Aorta (tissue), 5 donors: ENCODE measurements at places on chromosomes 1 and 21. TPM values are rescaled to one million over a fixed set of nuclear protein-coding genes. Genes with fewer than 3 reads are reported as not detected.

Gene MRPL39
- total RNA-seq, result 15.8 TPM

DNA sequence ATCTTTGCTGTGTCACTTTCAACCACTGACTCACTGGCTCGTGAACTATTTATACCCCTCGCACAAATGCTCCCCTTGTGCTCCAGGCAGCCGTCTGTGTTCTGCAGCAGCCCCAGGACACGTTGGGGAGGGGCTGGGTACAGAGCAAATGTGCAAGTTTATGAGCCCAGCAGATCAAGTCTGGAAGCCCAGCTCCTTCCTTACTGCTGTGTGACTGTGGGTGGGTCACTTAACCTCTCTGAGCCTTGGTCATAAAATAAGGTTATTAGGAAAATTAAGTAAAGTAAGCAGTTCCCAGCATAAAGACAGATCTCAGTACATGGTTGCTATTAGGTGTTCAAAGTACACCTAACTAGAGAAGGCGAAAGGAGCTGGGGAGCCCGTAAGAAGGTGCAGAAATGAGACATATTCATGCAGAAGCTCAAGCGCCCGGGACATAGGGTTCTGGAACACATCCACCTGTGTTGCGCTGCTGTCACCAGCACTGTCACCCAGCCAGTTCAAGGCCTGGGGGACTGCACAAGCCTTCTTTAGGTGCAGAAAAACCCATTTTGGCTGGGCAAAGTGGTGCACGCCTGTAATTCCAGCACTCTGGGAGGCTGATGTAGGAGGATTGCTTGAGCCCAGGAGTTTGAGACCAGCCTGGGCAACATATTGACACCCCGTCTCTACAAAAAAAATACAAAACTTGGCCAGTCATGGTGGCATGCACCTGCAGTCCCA, 13.8 kb downstream of the EFHD2 start:
- H3K4me1 ChIP-seq, result no peaks in the 10 kb centered on the region
- H3K27ac ChIP-seq, result no peak overlapping the region
- no peak for DNase-seq
- no peaks in the 10 kb centered on the region for H3K36me3 ChIP-seq
- no peaks in the 10 kb centered on the region for H3K27me3 ChIP-seq
- H3K4me3 ChIP-seq, result no peak overlapping the region

DNA sequence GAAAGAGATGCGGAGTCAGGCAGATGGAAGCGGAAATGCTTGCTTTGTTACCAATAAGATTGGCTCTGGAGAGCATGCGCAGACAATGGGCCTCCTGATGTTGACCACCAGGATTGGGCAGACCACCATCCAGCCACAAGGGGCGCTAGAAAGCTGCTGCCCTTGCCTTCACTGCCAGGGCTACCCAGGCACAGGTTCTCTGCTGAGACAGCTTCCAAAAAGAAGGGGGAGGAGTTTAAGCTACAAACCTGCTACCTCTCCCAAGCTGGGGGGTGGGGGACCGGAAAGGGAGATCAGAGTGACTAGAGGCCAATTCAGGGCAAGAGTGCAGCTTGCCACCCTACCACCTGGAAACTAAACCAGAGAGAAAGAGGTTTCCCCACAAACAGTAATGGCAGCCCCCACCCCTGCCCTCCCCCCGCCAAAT, 369.7 kb downstream of the RRAGC start:
- DNase-seq, result no peak
- H3K4me1 ChIP-seq, result no peaks in the 10 kb centered on the region
- no peak overlapping the region for H3K4me3 ChIP-seq

DNA sequence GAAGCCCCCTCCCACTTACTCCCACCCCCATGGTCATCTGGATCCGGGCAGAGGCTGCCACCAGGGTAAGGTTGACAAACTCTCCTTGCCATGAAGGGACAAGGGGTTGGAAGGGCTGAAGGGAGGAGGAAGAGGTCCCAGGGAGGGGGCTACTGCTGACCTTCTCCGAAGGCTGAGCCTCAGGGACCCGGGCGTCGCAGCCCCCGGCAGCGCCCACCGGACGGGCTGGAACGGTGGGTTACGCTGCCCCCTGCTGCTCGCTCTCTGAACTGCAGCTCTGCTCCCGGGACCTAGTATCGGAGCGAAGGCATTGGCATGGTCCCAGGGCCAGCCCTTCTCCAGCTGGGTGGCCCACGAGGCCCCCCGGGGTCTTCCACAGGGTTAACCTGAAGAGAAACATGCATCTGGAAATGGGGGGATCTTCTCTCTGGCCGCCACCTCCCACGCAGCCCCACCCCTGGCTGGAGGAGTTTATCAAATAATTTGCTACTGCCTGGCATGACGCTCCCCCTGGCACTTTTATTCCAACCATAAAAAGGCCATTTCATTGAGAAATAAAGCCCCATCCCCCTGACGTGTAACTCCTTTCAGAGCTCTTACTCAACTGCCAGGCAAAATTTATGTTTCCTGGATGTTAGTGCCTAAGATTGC, 70.4 kb upstream of the TARDBP start:
- no peaks in the 10 kb centered on the region for H3K4me1 ChIP-seq
- no peak overlapping the region for H3K27ac ChIP-seq
- H3K4me3 ChIP-seq, result no peak overlapping the region
- peak; percentile 89 for DNase-seq
- no peaks in the 10 kb centered on the region for H3K27me3 ChIP-seq

DNA sequence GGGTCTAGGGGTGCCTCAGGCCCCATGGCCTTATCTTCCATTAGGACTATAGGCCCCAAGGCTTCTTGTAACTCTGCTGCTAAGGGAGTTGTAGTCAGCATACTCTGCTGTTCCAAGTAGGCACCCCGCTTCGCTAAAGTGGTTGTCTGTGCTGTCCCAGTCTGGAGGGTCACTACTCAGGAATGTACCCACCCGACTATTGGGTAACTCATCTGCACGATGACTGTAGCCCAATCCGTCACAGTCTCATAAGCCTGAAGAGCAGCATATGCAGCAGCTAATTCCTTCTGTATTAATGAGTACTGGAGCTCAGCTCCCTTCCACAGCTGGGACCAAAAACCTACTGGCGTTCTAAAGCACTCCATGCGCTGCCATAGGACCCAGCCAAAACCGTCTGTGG, 111.0 kb downstream of the GDAP2 start:
- no peak overlapping the region for H3K4me3 ChIP-seq
- H3K4me1 ChIP-seq, result peaks cover 3% of the 10 kb centered on the region
- H3K27me3 ChIP-seq, result no peaks in the 10 kb centered on the region
- no peak for DNase-seq
- no peak overlapping the region for H3K27ac ChIP-seq

Gene C1orf87
- 0.51 TPM for total RNA-seq

Gene NCMAP
- 0.62 TPM for total RNA-seq

Gene BARHL2
- not detected for total RNA-seq

GRCh38 chr1:9135073-9135836, 6.4 kb upstream of the GPR157 start:
- H3K4me1 ChIP-seq, result no peaks in the 10 kb centered on the region
- H3K27ac ChIP-seq, result no peak overlapping the region
- peak; percentile 62 for DNase-seq

Gene GNPAT
- total RNA-seq, result 36.6 TPM

DNA sequence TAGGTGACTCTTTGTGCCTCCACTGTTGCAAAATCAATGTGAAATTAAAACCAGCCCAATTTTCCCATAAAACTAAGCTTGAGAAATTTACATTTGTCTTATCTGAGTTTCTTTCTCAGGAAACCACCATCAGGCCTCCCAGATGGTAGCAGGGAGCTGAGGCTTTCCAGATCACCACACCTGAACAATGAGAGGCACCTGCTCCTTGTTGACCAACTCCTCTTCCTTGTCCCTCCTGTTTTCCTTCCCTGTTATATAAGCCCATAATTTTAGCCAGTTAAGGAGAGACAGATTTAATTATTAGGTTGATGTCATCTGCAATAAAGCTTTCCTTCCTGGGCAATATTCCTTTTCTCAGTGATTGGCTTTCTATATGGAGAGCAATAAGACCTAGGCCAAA, 32.0 kb upstream of the C1orf185 start:
- no peaks in the 10 kb centered on the region for H3K36me3 ChIP-seq
- no peaks in the 10 kb centered on the region for H3K4me1 ChIP-seq
- no peak overlapping the region for H3K27ac ChIP-seq
- no peaks in the 10 kb centered on the region for H3K27me3 ChIP-seq
- no peak for DNase-seq

DNA sequence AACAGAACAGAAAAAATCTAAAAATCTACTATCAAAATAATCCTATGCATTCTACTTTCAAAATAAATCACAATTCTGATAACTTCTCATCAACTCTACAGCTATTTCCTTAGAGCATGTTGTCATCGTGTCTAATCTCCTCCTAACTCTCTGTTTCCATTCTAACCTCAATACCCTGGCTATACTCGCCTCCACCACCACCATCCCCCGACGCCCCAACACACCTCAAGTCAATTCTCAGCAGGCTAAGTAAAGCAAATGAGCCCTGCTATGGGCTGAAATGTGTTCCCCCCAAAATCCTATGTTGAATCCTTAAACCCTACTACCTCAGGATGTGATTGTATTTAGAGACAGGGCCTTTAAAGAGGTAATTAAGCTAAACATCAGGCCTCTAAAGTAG, 34.6 kb downstream of the NRDC start:
- no peaks in the 10 kb centered on the region for H3K27me3 ChIP-seq
- no peak overlapping the region for H3K4me3 ChIP-seq
- no peaks in the 10 kb centered on the region for H3K36me3 ChIP-seq
- DNase-seq, result no peak

- no peaks in the 10 kb centered on the region for H3K27me3 ChIP-seq
- H3K27ac ChIP-seq, result no peak overlapping the region
- H3K36me3 ChIP-seq, result peaks cover 19% of the 10 kb centered on the region
Measured at GRCh38 chr1:237613984-237614383, 276.7 kb downstream of the ZP4 start.

- no peaks in the 10 kb centered on the region for H3K36me3 ChIP-seq
- no peak overlapping the region for H3K27ac ChIP-seq
- no peak overlapping the region for H3K4me3 ChIP-seq
- DNase-seq, result no peak
Measured at GRCh38 chr1:40694353-40694874, 2.9 kb downstream of the NFYC start.

GRCh38 chr1:42999308-42999707, 40.6 kb upstream of the SLC2A1 start:
- no peaks in the 10 kb centered on the region for H3K36me3 ChIP-seq
- no peak overlapping the region for H3K27ac ChIP-seq
- H3K27me3 ChIP-seq, result no peaks in the 10 kb centered on the region
- H3K4me1 ChIP-seq, result no peaks in the 10 kb centered on the region

GRCh38 chr1:66271904-66272254, 262.1 kb upstream of the SGIP1 start:
- H3K4me1 ChIP-seq, result no peaks in the 10 kb centered on the region
- H3K27me3 ChIP-seq, result no peaks in the 10 kb centered on the region
- H3K36me3 ChIP-seq, result no peaks in the 10 kb centered on the region
- peak; percentile 76 for DNase-seq
- H3K27ac ChIP-seq, result peak overlapping the region; percentile 58

Gene SARS1
- 117 TPM for total RNA-seq

DNA sequence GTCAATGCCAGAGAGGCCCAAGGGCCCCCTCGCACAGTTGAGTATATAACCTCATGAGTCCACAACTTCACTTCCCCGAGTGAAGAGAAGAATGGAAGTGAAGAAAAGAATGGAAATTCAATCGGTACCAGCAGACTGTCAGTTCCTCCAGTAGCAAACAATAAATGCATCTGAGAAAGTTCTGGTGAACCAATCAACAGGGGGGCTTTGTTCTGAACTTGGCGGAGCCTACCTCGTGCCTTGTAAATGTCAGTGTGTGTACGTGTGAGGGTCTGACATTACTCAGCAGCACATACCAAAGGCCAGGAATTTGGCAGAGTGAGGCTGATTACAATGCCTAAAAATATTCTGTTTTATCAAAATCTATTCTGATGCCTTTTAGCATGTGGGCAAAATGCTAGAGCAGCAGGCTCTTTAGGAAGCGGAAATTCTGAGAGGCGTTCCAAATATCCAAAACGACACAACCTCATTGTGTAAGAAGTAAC, 238.5 kb downstream of the LTN1 start:
- H3K4me3 ChIP-seq, result no peak overlapping the region
- H3K27ac ChIP-seq, result no peak overlapping the region
- peaks cover 10% of the 10 kb centered on the region for H3K4me1 ChIP-seq
- peak; percentile 68 for DNase-seq

DNA sequence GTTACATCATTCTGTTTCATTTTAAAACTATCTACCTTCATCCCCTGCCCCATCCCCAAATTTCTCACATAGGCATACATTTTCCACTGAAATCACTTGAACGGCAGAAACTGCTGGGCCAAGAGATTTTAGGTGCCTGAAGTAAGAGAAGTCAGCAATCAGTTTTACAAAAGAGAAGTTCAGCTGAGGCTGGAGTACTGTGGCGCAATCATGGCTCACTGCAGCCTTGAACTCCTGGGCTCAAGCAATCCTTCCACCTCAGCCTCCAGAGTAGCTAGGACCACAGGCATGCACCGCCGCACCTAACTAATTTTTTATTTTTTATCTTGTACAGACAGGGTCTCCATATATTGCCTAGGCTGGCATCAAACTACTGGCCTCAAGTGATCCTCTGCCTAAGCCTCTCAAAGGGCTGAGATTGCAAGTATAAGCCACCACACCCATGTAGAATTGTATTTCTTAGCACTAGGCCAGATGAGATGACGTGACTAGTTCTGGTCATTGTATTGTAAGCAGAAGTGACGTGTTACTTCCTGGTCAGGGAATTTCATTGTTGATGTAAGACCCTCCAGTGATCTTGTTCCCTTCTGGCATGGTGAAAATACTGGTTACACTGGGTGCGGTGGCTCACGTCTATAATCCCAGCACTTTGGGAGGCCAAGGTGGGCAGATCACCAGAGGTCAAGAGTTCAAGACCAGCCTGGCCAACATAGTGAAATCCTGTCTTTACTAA, 7.1 kb downstream of the BECN2 start:
- peak; percentile 70 for DNase-seq
- H3K27me3 ChIP-seq, result no peaks in the 10 kb centered on the region
- H3K36me3 ChIP-seq, result no peaks in the 10 kb centered on the region
- no peak overlapping the region for H3K4me3 ChIP-seq
- no peak overlapping the region for H3K27ac ChIP-seq
